ENCODE measurements at places on chromosomes 5 and 9. TPM values are rescaled to one million over a fixed set of nuclear protein-coding genes. Genes with fewer than 3 reads are reported as not detected.

- DNase-seq = peak; percentile 24
Measured at GRCh38 chr5:31900296-31900865, 261.4 kb downstream of the PDZD2 start.

GRCh38 chr5:149904293-149904886 lies 40.2 kb downstream of the PDE6A start:
- no peak for DNase-seq

The SPZ1 gene
- not detected for total RNA-seq

The MPDZ gene
- 43.0 TPM for total RNA-seq

DNA sequence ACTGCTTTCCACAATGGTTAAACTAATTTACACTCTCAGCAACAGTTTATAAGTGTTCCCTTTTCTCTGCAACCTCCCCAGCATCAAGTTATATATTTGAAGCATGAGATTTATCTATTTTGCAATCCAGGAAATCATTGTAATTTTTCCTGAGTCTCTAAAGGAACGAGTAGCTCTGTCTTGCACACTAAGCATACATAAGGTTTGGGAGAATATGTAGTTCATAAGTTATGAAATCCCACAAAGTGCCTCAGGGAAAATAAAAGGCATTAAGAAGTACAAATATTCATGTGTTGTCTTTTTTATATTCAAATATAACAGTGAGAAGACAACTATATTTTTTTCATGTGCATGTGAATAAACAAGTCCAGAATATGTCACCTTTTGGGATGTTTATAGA lies 377.1 kb upstream of the RORB start:
- no peak for DNase-seq

All from endodermal cell (in vitro differentiated cells).